ENCODE measurements at places on chromosomes 4 and X. TPM values are rescaled to one million over a fixed set of nuclear protein-coding genes. Genes with fewer than 3 reads are reported as not detected.

The SYTL4 gene
- total RNA-seq: 1.7 TPM

The YY2 gene
- 1.1 TPM for total RNA-seq

The DGKK gene
- total RNA-seq: not detected

The CSAG3 gene
- not detected for total RNA-seq

The PCDH18 gene
- total RNA-seq: 33.4 TPM

The CSAG2 gene
- not detected for total RNA-seq

The GRPR gene
- not detected for total RNA-seq

The GYPE gene
- total RNA-seq: 0.59 TPM

The MAGEA9B gene
- not detected for total RNA-seq

The TMSB15C gene
- 0.35 TPM for total RNA-seq

The TREX2 gene
- total RNA-seq: 2.9 TPM

The DMRTC1 gene
- total RNA-seq: not detected

The PCSK1N gene
- 0.15 TPM for total RNA-seq

The PAGE4 gene
- total RNA-seq: not detected
